ENCODE measurements at places on chromosomes 12 and 14. TPM values are rescaled to one million over a fixed set of nuclear protein-coding genes. Genes with fewer than 3 reads are reported as not detected.

The SLC25A21 gene
- 1.7 TPM for total RNA-seq

The CCDC38 gene
- total RNA-seq = 20.9 TPM

The SLC39A2 gene
- total RNA-seq = not detected

The G2E3 gene
- total RNA-seq = 20.9 TPM

The KMT2D gene
- total RNA-seq = 22.4 TPM

The C12orf50 gene
- 9.1 TPM for total RNA-seq

The IFNG-AS1 gene
- 3.9 TPM for total RNA-seq

The ANO2 gene
- total RNA-seq = 8.7 TPM

The KCNMB4 gene
- 7.9 TPM for total RNA-seq

The TSPAN19 gene
- 3.4 TPM for total RNA-seq

The P2RX2 gene
- not detected for total RNA-seq

The CNTN1 gene
- 88.6 TPM for total RNA-seq

The C1RL gene
- total RNA-seq = 56.3 TPM

The FLVCR2 gene
- total RNA-seq = 2.6 TPM

The HOXC11 gene
- 7.7 TPM for total RNA-seq

The ADCK1 gene
- 4.3 TPM for total RNA-seq

The ADAMTS20 gene
- total RNA-seq = 4.6 TPM

The CD27 gene
- total RNA-seq = not detected

The LMNTD1 gene
- not detected for total RNA-seq

The BEGAIN gene
- 15.6 TPM for total RNA-seq

The PTCSC3 gene
- total RNA-seq = not detected

The CFAP251 gene
- total RNA-seq = 15.9 TPM

The TCL1B gene
- 4.1 TPM for total RNA-seq

The GARIN6 gene
- total RNA-seq = 0.24 TPM

The PTPN21 gene
- total RNA-seq = 15.4 TPM

The RFX4 gene
- total RNA-seq = 2.2 TPM

The SYCP3 gene
- total RNA-seq = 5.5 TPM

The GLIPR1L2 gene
- total RNA-seq = 2.9 TPM

The PTPRB gene
- 29.4 TPM for total RNA-seq

The DHRS2 gene
- total RNA-seq = 5.8 TPM

The P3H3 gene
- total RNA-seq = 74.6 TPM

The SERPINA1 gene
- total RNA-seq = 15.6 TPM

The RPGRIP1 gene
- total RNA-seq = not detected

The GALNT9 gene
- 1.9 TPM for total RNA-seq

The CACNA1C gene
- 116 TPM for total RNA-seq

The SOAT2 gene
- total RNA-seq = not detected

The COX14 gene
- total RNA-seq = 42.9 TPM

The GLS2 gene
- total RNA-seq = 0.72 TPM
